ENCODE measurements at places on chromosomes 2 and 18. TPM values are rescaled to one million over a fixed set of nuclear protein-coding genes. Genes with fewer than 3 reads are reported as not detected.

The ACVR1C gene
- 0.18 TPM for total RNA-seq

The UGT1A10 gene
- not detected for total RNA-seq

The KCNIP3 gene
- total RNA-seq: 0.83 TPM

The SYT4 gene
- total RNA-seq: not detected

The SERPINB3 gene
- not detected for total RNA-seq

The SULT1C4 gene
- total RNA-seq: 0.56 TPM

The ACMSD gene
- total RNA-seq: not detected

The DSG1 gene
- total RNA-seq: not detected

All from IMR-90 (cell line).